ENCODE measurements at places on chromosomes 3 and 15. TPM values are rescaled to one million over a fixed set of nuclear protein-coding genes. Genes with fewer than 3 reads are reported as not detected.
A peak's percentile ranks its signal among the peaks of the same experiment; 100 is the strongest.

- H3K4me3 ChIP-seq: no peak overlapping the region
- no peaks in the 10 kb centered on the region for H3K4me1 ChIP-seq
- DNase-seq: no peak
- no peaks in the 10 kb centered on the region for H3K27me3 ChIP-seq
Observed at GRCh38 chr15:96574782-96575181, 244.3 kb downstream of the NR2F2 start.

GRCh38 chr15:88321271-88321670, 64.7 kb upstream of the NTRK3 start:
- no peak for DNase-seq
- H3K27me3 ChIP-seq: no peaks in the 10 kb centered on the region
- no peaks in the 10 kb centered on the region for H3K36me3 ChIP-seq
- no peak overlapping the region for H3K27ac ChIP-seq
- H3K4me3 ChIP-seq: no peak overlapping the region

DNA sequence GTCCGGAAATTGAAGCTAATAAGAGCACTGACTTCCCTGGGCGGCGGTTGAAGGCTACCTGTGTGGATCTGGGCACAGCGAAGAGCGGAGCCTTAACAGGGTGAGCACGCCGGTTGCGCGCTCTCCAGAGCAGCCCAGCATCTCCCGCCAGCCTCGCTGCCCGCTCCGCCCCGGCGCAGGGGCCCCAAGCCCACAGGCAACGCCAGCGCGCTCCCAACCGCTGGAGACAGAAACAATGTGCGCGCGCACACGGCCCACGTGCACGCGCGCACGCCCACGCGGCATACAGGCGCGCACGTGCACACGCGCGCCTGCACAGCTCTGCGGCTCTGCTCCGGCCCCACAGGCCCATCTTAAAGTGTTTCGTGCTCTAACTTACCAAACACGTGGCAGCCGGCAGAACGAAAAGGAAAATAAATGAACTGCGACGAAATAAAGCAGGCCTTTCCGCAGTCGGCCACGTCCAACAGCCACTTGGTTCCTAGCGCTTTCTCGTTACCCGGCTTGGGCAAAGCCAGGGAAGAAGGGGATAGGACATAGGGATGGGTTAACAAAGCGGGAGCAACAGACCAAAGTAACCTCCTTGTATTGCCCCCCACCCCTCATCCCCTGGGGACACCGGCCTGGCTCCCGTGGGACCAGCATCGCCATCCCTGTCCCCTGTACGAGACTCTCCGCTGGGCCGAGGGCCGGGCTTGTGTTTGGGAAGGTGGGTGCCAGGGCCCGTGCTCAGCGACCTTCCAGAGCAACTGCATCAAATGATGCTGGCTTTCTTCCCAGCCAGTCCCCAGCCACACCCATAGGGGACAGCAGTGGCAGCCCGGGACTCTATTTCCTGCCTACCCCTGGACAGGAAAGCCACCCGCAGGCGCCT, 203.7 kb downstream of the ABHD5 start:
- H3K27ac ChIP-seq: no peak overlapping the region
- H3K4me1 ChIP-seq: no peaks in the 10 kb centered on the region
- H3K4me3 ChIP-seq: peak overlapping the region; percentile 31
- peaks cover 2% of the 10 kb centered on the region for H3K27me3 ChIP-seq
- H3K36me3 ChIP-seq: no peaks in the 10 kb centered on the region

DNA sequence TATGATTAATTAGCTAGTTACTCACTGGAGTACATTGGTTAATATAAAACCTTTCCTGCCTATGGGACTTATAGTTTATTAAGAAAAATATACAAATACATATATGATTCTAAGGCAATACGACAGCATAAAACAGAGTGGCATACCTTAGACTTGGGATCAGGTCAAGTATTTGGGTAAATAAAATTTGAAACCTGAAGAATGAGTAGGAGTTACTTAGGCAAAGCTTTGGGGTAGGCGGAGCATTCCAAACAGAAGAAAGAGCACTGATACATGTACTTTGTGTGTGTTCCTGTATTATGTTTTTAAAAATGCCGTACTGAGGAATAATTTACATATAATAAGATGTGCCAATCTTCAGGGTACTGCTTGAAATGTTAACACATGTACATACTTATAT, 15.1 kb downstream of the ZPLD1 start:
- H3K4me3 ChIP-seq: no peak overlapping the region
- H3K36me3 ChIP-seq: no peaks in the 10 kb centered on the region
- H3K27me3 ChIP-seq: no peaks in the 10 kb centered on the region
- no peak overlapping the region for H3K27ac ChIP-seq
- H3K4me1 ChIP-seq: no peaks in the 10 kb centered on the region

DNA sequence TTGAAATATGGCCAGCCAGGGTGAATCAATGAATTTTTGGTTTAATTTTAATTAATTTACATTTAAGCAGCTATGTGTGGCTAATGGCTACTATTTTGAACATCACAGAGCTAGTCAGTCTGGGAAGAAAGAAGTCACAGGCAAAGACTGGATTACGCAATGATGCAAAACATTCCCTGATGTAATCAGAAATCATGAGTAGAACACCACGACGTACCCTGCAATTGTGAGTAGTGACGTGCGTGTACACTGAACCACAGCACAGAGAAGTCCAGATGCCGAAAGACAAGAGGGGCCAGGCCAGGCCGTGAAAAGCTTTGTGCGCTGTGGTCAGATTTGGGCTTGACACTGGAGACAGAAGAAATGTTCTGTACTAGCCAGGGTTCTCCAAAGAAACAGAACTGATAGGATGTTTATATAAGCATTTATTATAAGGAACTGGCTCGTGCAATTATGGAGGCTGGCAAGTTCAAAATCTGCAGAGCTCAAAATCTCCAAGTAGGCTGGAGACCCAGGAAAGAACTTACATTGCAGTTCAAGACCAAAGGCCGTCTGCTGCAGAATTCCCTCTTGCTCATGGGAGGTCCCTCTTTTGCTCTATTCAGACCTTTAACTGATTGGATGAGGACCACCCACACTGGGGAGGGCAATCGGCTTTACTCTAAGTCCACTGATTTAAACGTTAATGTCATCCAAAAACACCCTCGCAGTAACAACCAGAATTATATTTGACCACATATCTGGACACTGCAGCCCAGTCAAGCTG, 44.6 kb downstream of the SH3BP5 start:
- H3K4me3 ChIP-seq: no peak overlapping the region
- H3K27me3 ChIP-seq: no peaks in the 10 kb centered on the region
- no peaks in the 10 kb centered on the region for H3K36me3 ChIP-seq
- H3K4me1 ChIP-seq: no peaks in the 10 kb centered on the region

GRCh38 chr3:188772886-188773285, 398.9 kb upstream of the TPRG1 start:
- no peaks in the 10 kb centered on the region for H3K27me3 ChIP-seq
- H3K4me3 ChIP-seq: no peak overlapping the region
- H3K36me3 ChIP-seq: no peaks in the 10 kb centered on the region
- peaks cover 33% of the 10 kb centered on the region for H3K4me1 ChIP-seq
- no peak for DNase-seq

PTX3 gene
- total RNA-seq: not detected

All from right lobe of liver (tissue), 6 donors.